ENCODE measurements at places on chromosomes 1 and 21.

DNA sequence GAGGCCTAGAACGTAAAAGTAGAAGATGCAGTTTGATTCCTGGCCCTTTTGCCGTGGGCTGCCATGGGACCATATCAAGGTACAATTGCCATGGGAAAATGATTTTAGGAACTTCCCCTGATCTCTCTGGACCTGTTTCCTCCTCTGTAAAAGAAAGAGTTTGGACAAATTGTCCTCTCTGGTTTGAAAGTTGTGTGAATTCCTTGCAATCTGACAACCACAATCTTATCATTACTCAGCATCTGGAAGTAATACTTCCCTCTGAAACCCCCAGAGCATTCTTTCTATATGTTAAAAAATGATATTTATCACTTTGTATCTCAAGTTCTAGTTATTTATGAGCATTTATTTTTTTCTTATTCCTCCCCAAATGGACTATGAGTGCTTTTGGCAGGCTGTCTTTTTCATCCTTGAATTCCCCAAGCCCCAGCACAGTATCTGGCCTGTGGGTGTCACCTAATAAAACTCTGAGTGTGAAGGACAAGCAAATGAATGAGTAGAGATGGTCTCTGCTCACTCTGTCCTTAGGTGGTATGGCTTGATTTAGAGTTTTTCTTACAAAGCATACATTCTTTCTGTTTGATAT is 181.1 kb downstream of the DYRK1A start:
- no peak for DNase-seq

GRCh38 chr1:240616018-240616417 is 4.1 kb upstream of the GREM2 start:
- DNase-seq = no peak

DNA sequence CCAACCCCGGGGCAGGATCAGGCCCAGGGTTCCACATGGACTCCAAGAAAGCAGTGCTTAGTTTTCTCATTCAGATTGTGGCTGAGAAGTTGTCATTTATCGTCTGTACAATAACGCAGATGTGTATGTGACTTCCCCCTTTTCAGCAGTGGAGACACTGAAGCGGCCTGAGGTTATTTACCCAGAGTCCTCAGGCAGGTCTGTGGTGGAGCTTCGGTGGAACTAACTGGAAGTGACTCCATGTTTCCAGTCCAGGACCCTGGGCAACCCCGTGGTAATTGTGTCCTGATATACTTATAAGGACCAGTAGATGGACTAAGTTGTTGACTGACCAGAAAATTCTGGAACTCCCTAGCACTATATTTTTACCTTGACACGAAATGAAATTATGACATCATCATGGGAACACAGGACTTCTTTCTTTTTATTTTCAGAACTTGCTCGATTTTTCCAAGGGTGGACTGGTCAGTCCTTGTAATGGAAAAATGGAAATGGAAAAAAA is 1.0 kb upstream of the IER5 start:
- DNase-seq = no peak

DNA sequence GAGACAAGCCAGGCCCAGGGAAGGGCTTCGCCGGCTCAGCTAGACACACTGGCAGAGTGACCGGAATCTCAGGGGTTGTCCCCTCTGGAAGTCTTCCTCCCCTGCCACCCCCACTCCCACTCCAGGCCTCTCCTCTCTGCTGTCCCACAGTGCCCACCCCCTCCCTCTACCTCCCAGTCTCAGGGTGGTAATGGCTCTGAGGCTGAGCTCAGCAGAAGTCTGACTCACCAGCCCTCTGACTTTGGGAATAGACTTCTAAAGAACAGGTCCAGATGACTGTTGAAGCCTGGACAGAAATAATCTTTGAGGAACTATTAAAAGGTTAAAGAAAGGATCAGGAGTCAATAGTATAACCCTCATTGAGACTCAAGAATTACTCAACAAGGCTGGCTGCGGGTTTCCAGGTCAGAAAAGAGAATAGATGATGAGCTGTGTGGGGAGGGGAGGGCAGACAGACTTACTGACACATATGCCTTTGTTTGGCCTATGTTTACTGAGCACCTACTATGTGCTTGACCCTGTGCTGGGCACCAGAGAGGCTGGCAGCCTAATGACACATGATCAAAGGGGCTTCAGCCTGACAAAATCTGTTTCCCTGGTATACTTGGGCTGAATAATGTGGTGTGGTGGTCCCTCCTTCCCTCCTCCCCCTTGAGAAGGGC is 8.2 kb downstream of the HCRTR1 start:
- peak; percentile 28 for DNase-seq

DNA sequence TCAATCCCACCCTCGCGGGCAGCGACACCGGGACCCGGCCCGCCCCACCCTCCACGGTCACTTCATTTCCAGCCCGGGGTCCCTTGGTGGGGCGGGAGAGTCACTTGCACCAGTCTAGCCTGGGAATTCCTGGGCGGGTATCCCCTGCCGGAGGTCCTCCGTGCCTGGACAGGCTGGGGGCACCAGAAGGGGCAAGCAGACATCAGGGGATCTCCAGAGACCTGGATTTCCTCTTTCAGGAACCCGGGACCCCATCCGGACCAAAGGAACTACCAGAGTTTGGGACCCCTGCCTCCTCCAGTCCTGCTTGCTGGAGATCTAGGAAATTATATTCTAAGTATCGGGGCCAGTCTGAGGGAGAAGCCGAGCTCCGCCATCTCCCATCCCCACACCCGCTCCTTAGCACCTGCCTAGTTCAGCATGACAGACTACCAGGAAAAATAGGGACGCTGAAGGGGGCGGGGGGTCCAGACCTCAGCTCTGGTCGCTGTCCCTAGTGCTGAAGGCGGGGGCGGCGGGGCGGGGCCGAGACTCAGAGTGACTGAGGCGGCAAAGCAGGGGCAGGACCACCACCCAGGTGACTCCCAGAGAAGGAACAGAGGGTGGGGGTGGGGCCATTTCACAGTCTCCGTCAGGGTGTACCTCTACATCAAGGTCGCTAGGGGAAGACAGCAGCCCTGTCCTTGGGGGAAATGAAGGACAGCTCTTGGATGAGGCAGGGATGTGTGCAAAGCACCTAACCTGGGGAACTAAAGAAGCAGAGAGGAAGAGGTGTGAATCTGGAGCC is 832 bp downstream of the HCN3 start:
- peak; percentile 87 for DNase-seq

DNA sequence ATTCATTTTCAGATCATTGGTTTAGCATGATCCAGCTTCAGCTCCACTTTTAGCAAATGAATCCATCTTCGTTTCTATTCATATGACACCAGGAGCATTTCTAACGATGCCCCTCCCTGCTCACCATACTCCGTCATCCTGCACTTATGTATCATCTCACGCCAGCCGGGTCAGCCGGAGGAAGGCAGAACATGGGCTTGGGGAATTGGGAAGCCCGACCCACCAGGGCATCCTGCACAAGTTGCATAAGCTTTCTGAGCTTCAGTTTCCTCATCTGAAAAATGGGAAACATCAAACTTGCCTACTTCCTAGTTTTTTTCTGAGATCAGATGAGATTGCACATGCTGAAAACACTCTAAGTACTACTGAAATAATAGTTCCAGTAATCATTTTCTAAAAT is 194.7 kb downstream of the AK5 start:
- no peak for DNase-seq

- DNase-seq = no peak
These were observed 20.6 kb upstream of the LAMC2 start for GRCh38 chr1:183165456-183165855.

GRCh38 chr1:65813956-65814355 is 21.3 kb downstream of the PDE4B start:
- DNase-seq = no peak

- DNase-seq = no peak
These were observed 50.9 kb upstream of the KCNJ15 start for GRCh38 chr21:38205940-38206339.

DNA sequence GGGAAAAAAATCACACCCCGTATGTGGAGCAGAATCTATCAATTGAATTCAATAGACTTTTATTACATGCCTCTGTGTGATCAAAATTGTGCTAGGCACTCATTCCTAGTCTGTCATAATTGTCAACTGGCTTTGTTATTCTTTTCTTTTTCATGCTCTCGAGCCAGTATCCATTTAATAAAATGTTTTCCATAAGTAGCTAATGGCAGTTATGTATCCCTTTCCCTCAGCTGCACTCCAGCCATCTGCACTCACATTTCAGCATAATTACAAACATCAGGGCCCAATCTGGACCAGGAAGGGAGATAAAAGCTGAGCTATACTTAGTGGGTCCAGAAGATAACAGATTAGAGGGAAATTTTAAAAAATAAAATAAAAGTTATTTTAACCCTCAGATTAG is 15.9 kb downstream of the RGS5 start:
- no peak for DNase-seq

DNA sequence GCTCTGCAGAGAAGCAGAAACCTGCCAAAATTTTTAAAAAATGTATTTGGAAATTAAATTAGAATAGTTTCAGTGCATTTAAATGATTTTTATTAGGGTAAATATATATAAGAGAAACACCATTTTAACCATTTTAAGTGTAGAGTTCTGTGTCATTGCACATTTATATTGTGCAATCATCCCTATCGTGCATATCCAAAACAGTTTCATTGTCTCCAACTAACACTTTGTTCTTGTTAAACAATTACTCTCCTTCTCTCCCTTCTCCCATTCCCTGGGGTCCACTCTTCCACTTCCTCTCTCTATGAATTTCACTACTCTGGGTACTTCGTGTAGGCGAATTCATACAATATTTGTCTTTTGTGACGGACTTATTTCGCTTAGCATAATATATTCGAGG is 6.0 kb upstream of the OR2L8 start:
- DNase-seq = no peak

DNA sequence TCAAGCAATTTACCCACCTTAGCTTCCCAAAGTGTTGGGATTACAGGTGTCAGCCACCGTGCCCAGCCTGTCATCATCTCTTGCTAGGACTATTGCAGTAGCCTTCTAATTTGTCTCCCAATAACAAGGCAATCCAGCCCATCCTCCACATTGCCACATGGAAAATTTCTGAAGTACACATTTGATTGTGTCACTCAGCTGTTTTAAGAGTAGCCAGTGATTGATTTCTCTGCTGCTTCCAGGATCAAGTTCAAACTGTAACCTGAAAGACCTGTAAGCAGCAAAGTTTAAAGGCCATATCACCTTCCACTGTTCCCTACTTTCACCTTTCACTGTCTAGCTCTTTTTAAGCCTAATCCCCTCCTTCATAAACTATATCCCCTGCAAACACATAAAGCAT is 7.8 kb upstream of the ELK4 start:
- DNase-seq = no peak

- no peak for DNase-seq
These were observed 70.1 kb upstream of the CASZ1 start for GRCh38 chr1:10866321-10867093.

GRCh38 chr1:1217621-1218523 is 3.9 kb upstream of the TNFRSF4 start:
- DNase-seq = no peak

DNA sequence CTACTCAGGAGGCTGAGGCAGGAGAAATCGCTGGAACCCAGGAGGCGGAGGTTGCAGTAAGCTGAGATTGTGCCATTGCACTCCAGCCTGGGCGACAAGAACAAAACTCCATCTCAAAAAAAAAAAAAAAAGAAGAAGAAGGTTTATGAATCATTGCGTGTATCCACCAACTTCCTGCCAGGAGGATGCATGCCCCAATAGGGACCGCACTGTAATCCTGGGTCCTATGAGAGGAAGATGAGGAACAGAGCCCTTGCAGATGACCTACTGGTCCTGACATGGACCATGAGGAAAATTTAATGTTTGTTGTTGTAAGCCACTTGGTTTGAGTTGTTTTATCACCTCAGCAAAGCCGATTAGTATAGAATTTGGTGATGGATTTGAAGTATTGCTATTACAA is 56.7 kb downstream of the PTGS2 start:
- no peak for DNase-seq

Data from cardiac muscle cell (in vitro differentiated cells and primary cell).